GM04504 (cell line): ENCODE measurements at places on chromosomes 7 and 10.

- no peak for DNase-seq
These were observed 13.8 kb upstream of the RFC2 start for GRCh38 chr7:74267756-74268565.

DNA sequence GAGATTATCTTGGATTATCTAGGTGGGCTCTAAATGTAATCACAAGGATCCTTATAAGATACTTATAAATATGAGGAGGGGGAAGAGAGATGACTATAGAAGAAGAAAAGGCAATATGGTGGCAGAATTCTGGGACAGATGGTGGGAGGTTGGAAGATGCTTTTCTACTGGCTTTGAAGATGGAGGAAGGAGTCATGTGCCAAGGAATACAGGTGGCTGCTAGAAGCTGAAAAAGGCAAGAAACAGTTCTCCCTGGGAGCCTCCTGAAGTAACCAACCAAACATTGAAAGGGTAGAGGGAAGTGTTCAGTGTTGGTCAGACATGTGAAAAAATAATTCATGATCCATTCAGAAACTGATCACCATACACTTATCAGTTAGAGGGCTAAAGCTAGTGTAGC lies 213.3 kb downstream of the WDR11 start:
- DNase-seq, result no peak

DNA sequence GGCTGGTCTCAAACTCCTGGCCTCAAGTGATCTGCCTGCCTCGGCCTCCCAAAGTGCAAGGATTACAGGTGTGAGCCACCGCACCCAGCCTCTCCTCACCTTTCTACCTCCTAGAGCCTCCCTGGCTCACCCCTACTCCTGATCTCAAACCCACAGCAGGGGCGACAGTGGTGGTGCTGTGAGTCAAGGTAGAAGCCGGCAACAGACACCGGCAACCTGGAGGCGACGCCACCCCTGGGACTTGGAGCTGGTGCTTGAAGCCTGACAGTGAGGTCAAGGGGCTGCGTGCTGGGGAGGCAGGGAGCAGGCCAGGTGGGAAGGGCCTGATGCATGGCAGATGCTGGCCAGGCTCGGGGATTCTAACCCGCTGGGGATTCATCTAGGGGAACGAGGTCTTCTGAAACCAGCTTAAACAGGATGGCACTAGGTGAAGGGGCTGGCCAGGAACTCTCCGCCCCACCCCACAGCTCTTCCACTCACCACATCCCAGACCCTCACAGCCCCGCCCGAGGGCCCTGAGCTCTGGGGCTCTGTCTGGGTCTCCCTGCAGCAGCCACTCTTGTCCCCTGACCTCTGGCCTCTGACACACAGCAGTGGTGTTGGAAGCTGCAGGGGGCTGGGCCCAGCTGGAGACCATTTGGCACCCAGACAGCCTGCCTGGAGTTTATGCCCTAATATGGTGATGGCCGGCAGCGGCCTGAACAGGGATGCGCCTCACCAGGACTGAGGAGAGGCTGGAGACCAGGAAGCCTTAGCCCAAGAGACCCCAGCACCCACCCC lies 16.4 kb downstream of the KCNH2 start:
- DNase-seq, result no peak

GRCh38 chr7:125573126-125573525 lies 643.5 kb upstream of the POT1 start:
- no peak for DNase-seq

GRCh38 chr7:4745265-4745919 lies 30.0 kb upstream of the AP5Z1 start:
- no peak for DNase-seq

DNA sequence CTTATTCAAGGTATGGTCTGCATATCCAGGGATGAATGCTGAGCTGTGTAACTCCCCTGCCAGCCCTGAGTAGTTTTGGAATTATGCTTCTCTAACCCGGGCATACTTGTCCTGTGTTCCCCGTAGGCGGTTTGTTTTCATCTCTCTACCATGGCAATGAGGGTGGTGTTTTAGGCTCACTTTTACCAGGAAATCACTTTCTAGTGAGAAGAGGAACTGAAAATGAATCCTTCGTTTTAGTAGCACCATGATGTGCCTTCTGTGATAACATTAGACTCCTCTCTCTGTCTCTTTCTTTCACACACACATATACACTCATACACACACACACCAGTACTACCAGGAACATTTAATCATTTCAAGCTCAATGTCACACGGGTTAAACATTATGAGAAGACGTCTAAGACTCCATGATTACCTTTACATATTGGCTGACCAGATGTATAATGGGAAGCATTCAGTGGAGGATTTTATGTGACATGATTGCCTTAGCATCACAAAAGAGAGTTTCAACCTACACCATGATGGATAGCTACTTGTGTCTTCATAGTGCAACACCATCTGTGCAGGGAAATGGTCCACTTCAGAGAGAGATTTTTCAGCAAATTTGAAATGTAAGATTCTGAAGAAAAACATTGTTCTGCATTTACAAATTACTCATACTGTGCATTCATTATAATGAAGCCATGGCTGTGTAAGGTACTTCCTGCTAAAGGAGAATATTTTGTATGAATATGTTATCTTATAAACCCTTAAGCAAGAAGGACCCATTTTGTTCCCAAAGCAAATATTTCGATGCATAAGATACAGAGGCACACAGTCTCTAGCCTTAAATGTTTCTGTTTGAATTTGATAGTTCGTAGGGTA lies 31.0 kb upstream of the PFKP start:
- DNase-seq, result no peak

DNA sequence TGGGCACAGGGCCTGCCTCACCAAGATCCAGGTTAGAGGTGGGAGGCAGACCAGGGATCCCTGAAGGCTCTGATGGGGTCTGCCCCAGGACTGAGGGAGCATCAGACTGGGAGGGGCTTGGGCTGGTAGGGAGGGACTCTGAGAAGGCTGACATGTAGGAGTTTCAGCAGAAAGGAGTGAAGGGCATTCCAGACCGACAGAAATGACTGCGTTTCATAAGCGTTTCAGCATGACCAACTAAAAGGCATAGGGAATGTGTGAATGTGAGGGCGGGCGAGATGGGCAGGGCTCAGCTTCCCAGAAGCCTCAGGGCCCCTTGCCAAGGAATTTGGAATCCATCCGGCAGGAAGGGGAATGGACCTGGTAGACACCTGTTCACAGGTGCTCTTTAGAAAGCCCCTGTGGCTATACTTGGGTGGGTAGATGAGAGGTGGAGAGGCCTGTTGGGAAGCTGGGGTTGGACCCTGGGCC lies 24.9 kb upstream of the SLC29A3 start:
- no peak for DNase-seq

- no peak for DNase-seq
These were observed 274.1 kb upstream of the COBL start for GRCh38 chr7:51590746-51591145.

GRCh38 chr7:92546856-92547497 lies 18.4 kb downstream of the RBM48 start:
- DNase-seq, result no peak

GRCh38 chr7:46006212-46006611 lies 85.1 kb upstream of the IGFBP3 start:
- no peak for DNase-seq

DNA sequence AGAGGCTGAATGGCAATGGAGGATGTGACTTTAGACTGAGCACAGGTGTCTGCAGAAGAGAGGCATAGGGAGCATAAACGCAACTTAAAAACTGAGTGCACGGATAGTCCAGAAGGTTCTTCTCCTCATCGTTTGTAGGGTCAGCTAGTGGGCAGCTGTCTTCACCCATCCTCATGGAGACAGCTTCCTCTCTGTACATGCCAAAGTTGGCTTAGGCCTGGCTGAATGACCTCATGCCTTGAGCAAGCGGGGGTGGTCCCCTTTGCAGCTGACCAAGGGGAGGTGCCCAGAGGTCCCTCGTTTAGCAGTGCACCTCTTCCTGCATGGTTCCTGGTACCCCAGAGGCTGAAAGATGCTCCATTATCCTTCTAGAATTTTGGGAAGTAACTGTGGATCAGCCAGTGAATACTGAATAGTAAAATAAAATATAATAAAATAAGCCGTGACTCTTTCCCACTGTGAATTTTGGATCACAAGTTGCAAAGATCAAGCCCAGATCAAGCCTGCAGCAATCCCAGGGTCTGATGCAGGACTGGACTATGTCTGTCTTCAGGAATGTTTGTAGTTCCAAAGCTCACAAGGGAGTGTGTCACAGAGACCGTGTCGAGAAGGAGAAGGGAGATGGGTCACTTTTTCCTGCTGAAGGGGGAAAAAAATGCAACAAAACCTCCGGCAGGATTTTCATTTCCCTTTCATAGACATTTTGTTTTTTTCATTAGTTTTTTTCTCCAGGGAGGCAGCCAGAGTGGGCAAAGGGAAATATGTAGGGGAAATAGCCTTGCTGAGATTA lies 295.3 kb upstream of the MKI67 start:
- no peak for DNase-seq

GRCh38 chr10:86969421-86970041 lies 1.2 kb downstream of the ADIRF start:
- DNase-seq, result no peak

GRCh38 chr7:44145479-44145968 lies 4.4 kb upstream of the MYL7 start:
- DNase-seq, result no peak

DNA sequence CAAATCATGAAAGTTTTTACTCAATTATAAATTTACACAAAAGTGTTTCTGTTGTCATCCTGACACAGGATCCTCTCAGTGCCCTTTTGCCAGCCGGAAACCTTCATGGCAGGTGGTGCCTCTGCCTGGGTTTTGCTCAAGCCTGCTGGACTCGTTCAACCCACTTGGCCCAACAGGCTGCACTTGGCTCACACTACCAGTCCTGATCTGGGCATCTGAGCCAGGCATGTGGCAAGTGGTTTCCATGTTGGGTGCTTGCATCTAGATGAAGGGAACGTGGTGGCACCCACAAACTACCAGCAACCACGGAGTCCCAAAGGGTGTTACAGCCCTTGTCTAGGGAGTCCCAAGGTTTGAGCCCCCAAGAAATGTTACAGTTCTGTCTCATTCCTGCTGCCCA lies 162.3 kb upstream of the CSTF2T start:
- no peak for DNase-seq

GRCh38 chr7:7808156-7808555 lies 89.7 kb upstream of the RPA3 start:
- DNase-seq, result no peak

DNA sequence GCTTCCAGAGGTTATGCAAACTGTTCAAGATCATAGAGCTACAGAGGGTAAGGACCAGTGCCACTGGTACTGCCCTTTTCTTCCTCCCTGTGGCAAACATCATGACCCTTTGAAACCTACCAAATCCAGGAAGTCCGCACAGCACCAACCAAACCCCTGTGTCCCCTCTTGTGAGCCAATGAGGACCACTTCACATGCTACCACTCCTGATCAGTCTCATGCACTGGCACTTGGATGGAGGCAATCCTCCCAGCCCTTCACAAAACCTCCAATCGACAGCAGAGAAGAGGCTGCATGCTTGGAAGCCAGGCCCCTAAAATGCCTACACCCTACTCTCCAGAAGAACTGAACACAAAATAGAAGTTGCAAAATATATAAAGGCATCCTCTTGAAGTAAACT lies 248.0 kb downstream of the TNS3 start:
- DNase-seq, result no peak

GRCh38 chr7:47405286-47405904 lies 176.5 kb downstream of the TNS3 start:
- no peak for DNase-seq

DNA sequence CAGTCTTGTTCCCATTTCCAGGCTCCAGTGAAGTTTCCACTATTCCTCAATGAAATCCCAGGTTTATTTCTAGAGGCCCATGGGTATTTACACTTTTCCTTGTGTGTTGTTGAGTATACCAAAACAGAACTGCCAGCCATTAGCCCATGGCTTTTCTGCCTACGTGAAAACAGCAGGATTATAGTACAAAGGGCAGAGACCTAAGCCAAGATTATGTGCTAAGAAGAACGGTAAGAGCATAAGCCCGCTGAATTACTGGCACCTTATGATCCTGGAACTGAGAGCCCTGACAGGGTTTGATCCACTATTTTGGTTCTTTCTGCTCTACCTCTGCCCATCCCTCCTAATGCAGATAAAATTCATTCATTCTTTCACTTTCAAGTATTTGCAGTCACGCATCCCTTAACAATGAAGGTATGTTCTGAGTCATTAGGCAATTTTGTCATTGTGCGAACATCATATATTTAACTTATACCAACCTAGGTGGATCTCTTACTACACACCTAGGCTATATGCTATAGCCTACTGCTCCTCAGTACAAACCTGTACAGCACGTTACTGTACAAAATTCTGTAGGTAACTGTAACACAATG lies 16.0 kb downstream of the SEMA3C start:
- no peak for DNase-seq

DNA sequence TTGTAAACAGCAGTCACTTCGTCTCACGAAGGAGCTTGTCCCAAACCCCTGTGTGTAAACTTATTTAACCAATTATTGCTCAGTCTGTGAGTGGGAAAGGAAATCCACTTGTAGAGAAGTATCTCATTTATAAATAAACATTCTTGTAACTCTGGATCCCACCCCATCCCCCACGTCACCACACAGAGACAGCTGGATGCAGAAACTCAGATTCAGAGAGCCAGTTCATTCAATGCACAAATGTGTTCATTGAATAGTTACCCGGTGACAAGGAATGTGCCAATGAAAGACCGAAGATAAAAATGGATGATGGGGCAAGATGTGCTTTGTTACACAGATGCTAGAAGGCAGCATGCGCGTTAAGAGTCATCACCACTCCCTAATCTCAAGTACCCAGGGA lies 8.3 kb upstream of the OCM start:
- DNase-seq, result no peak

- DNase-seq, result no peak
These were observed 56.7 kb downstream of the LAMB4 start for GRCh38 chr7:108073305-108074070.

- no peak for DNase-seq
These were observed 396.2 kb downstream of the HTR7 start for GRCh38 chr10:90461437-90462155.

DNA sequence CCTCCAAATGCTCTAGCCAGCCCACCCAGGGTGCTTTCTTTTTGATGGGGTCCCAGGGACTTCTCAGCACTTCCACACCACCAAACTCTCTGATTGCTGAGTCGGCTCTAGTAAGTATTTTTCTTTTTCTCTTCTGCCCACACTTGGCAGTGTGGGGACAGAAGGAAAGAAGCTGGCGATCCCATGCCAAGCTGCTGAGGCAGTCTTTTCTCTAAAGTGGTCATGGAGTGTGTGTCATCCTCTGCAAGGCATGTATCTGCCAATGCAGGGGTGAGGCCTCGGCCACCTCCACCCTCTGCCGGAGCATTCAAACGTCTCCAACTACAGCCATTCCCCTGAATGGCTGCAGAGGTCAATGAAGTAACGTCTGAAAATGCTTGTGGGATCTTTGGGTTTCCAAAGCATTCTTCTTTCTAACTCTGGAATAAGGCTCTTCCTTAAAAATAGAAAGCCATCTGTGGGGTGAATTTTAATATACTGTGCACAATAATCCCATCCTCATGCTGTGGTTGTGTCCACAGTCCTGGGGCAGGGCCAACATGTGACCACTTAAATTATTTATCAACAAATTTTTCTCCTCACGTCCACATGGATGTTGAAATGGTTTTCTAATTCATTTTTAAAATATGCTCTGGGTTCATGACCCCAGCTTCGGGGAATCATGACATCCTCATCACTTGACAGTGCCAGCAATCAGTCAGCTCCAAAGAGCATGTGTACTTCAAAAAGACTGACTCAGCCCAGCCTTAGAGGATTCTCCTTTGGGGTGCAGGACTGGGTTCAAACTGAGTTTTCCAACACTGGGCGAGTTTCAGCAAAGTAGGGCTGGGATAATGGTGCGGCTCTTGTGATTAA lies 171.3 kb upstream of the ITGB1 start:
- DNase-seq, result peak; percentile 95

GRCh38 chr7:16929146-16929762 lies 47.5 kb upstream of the AGR3 start:
- DNase-seq, result no peak

- DNase-seq, result no peak
These were observed 284.4 kb upstream of the IGFBP3 start for GRCh38 chr7:46205478-46205877.
